ENCODE measurements at places on chromosomes 1 and 21.

GRCh38 chr1:92934395-92935378, 26.6 kb downstream of the DIPK1A start:
- DNase-seq = peak; percentile 24

GRCh38 chr1:33683913-33684312, 180.0 kb upstream of the HMGB4 start:
- DNase-seq = no peak

DNA sequence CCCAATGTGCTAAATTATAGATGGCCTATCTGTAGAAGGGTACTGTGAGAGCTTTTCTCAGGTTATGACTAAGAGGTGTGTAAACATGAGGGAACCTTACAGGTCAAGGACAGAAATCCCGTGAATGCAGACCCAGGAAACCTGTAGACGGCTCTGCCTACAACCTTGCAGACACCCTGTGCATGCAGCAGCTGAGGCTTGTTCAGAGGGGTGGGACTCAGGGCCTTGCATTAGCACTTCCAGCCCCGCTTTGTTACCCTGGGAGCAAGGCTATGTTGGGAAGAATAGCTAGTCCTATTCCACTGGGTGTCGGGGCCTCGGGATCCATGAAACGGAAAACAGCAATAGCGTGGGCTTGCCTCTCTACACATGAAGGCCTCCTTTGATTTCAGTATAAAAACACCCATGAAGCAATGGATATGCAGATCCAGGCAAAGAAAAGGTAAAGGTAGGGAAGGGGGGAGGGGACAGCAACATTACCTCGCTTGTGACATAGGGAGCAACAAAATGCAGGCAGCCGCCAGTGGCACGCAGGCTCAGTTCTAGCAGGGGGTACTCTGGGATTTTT, 9.5 kb upstream of the NDUFS5 start:
- DNase-seq = no peak

DNA sequence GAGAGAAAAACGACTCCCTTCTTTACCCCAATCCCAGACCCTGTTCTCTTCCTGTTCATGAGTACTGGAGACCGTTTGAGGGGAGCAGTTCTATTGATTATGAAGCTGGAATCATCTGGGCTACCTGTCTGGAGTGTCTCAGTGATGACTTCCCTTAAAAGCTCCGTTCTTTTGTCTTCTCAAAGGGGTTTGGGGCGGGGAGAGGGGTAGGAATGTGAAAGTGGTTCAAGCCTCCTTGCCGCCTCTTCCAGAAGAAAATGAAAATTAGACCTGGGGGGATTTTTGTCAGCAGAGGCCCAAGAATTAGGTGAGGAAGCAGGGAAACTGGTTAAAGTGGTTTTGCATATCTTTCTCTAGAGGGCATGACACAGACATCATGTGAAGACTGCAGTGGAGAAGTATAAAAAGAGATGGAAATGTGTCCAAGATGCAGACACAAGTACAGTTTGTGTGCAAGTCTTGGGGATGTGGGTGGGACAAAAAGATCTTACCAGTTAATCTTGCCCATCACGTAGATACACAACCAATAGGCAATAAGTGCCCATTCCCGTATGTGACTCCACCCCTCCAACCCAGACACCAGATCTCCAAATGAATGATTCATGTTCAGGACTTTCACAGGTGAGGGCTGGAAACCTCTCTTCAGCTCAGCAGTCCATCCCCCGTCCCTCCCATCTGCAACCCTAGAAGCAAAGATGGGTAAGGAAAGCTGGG, 470 bp upstream of the MTMR11 start:
- DNase-seq = no peak

DNA sequence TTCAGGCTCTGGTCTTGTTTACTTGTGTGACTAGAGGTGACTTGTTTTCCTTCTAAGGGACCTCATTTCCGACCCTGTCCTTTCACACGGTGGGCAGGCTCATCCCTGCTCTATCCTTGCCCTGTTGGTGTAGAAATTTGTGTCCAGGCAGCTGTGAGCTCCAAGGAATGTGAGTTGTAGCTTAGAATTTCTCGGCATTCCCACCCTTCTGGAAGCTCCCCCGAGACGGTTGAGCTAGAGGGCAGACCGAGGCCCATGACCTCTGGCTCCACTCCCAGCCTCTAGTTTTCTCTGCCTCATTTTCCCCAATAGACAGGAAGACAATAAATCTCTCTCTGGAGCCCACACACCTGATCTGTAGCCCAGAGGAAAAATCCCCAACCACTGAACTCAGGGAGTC, 100.9 kb downstream of the NAV1 start:
- DNase-seq = no peak

DNA sequence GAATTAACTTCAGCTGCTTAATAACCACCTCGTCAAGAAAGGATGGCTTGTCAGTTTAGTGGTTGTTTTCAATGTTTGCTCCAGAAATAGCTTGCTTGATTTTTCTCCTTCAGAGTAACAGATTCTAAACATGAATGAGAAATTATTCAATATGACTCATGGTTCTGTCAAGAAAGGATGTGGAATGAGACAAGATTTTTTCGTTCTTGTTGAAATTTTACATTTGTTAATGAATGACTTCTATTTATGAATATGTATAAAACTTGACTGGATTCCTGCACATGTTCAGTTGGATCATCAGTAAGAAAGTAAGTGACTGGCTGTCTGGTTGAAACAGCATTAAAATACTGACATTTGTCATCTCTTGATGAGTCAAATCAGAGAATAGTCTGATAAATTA, 38.3 kb downstream of the IFI44 start:
- DNase-seq = no peak

GRCh38 chr1:41870076-41870562, 48.6 kb downstream of the HIVEP3 start:
- no peak for DNase-seq

GRCh38 chr21:29443411-29444010, 144.8 kb downstream of the BACH1 start:
- DNase-seq = no peak

DNA sequence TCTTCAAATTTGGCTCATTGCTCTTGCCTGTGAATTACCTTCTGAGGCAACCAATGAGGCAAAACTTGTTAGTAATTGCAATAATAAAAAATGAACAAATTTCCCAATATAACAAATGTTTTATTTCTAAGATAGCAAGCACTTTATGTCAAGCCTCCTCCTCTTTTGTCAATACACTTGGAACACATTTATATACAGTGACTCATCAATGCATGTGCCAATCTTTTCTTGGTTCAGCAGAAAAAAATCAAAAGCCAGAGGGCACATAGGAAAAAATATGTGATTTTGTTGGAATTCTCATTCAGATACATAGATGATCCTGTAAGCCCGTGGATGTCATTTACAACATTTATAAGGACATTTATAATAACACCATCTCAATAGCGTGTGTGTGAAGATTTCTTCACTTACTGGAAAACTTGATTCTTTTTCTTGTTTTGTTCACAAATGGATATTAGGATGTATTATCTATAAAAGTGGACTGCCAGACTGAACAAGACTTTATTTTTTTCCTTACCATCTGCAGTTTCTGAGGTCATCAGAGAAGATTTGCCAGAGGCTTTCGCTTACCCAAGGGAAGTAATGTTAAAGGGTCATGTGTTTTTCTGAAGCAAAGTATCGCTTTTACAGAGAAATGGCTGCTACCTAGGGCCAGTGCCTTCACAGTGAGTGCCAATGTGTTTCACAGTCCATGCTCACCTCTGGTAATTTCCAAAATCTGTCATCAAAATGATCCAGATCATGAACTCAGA, 645.7 kb upstream of the PTBP2 start:
- DNase-seq = no peak

GRCh38 chr1:56289260-56289659, 290.1 kb downstream of the PLPP3 start:
- no peak for DNase-seq

- DNase-seq = no peak
Observed at GRCh38 chr1:5388622-5389021, 603.6 kb downstream of the NPHP4 start.

DNA sequence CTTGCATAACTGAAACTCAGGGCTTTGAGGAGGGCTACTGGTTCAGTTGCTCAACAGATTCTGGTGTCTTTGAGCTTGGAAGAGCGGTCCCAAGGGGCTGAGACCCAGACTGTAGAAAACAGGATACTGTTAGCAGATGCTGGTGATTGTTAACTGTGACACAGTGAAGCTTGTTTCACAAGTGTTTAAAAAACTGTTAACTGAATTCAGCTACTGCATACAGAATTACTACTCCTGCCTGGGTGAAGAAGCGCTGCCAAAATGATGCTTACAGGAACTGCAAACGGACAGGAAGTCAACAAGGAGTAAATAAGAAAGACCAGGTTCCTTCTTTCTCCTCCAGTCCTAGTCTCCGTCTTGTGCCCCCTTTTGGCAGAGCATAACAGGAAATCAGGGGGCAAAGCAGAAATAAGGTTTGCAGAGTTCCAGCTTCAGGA, 195.3 kb upstream of the USP25 start:
- no peak for DNase-seq

DNA sequence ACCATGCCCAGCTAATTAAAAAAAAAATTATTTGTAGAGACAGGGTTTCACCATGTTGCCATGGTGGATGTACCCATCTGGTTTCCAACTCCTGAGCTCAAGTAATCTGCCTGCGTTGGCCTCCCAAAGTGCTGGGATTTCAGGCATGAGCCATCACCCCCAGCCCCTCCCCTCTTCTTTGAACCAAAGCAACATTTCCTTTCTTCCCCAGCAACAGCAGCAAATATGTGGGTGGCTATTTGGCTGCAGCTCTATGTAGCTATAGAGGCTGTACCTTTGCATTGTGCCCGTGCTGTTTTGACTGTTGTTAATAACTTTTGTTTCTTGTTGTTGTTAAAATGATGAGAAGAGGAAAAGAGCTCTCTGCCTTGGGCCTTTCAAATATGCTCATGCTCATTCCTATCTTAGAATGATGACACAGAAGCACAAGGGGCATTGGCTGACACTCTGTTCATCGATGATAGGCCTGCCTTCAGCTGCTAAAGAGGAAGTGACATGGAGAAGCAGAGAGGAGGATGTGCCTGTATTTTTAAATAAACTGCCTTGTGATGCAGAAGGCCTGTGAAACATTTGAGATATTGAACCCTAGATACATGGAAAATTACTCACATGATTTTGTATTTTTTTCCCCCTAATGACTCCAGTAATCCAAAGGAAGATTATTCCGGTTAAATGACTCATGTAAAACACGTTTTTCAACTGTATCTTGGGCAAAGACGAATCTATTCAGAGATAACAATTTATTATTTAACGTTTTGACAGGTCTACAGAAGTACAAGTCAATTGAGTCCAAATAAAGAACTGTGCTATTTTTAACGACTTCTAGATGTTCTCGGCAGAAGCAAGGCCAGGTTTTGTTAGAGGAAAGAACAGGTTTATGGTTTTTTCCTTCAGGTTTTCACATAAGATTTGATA, 20.5 kb upstream of the XPR1 start:
- no peak for DNase-seq

GRCh38 chr1:43285269-43285990, at the start of gene C1orf210:
C1orf210 (minus strand) TSS chr1:43285581; CDS start chr1:43283270, 2,311 bp downstream.
- DNase-seq = no peak

DNA sequence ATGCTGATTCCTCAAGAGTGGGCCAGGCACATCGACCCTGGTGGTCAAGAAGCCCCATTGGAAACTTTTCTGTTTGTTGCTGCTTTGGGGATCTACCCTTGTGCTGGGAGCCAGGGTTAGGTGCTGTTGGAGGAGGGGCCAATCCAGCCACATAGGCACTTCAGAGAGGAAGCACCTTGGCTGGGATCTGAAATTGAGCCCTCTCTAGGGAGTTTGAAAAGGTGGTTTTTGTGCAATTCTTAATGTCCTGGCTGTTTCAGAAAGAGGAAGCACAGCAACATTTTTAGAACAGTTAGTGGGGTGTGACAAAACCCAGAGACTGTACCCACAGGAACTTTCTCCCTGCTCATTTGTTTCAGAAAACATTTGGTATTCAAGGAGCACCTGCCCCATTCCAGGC, 17.2 kb upstream of the BEND5 start:
- DNase-seq = no peak

DNA sequence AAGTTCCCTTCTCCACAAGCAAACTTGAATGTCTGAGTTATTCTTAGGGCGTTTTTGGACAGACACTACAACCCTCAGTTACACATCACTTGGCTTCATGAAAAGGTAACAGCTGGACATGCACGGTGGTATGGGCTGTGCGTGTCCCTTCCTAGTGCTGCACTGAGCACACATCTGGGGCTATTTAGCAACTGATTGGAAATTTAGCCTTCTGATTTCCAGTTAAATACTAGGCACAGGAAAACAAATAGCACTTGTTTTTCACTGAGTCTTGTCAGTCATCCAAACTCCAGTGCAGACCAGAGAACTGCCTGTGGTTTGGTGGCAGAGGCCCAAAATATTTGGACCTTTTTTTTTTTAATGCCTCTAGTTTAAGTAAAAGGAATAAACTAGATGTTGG, 134.7 kb downstream of the TGFBR3 start:
- DNase-seq = no peak

DNA sequence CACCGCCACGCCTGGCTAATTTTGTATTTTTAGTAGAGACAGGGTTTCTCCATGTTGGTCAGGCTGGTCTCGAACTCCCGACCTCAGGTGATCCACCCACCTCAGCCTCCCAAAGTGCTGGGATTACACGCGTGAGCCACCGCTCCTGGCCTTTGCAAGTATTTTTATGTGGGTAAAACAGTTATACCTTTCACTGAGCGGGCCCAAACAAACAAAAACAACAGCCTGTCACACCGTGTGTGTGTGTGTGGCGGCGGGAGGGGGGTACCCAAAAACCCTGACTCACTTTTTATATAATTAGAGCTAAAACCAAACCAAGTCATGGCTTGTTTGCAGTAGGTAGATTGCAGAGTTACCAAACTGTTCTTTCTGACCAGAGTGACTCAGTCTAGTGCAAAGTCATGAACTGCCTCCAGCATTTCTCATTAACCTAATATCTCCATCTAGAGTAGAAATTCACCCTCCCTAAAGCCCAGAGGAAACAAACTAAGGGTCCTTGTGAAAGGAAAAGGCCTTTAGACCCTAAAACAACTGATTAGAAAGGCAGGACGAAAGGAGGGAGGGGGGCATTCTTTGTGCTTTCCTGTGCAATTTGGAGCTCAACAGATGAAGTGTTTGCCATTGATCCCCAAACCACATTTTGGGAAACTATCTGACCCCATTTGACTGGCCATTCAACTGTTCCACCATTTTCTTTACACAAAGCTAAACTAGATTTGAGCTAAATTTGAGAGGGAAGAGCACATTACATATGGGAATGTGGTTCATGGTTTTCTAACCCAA, 181.0 kb downstream of the DHRS3 start:
- DNase-seq = no peak

Data from NCI-H1930 (cell line).